ENCODE measurements at places on chromosomes 13 and 19.
A peak's percentile ranks its signal among the peaks of the same experiment; 100 is the strongest.

- peak; percentile 65 for DNase-seq
These were observed 60.5 kb downstream of the MAP4K1 start for GRCh38 chr19:38557205-38557799.

DNA sequence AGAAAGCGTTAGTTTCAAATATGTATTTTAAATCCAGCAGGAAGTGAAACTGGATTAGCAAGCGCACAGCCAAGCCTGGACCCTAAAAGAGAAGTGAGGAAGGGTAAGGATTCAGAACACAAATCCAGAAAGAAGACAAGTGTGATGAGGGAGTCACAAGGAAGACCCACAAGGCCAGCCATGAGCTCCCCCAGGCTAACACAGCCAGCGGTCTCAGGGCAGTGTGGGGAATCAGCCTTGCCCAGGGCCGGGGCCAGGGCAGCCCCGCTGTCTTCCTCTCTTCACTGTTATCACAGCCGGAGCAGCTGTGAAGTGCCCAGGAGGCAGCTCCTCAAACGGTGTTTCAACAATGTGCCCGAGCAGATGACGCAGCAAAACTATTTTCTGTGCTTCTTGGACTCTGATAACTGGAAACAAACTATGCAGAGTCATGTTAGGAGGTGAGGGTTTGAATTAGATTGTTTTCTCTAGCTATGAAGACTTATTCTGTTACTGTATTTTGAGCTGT, 12.2 kb upstream of the CDC16 start:
- DNase-seq: no peak

DNA sequence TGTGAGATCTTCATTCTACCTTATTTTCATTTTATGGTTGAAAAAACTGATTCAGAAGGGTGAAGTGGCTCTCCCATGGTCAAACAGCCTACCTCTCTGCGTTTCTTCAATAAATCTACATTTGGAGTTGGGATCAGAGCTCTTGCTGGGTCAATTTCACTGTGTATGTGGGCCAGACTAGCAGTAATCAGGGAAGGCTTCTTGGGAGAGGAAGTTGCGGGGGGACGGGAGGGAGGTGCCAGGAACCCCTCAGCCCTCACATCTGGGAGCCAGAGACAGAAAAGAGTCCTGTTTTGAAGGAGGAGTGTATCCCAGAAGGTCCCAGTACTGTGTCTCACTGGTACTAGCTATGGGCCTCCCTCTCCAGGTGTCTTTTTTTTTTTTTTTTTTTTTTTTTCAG, 934 bp downstream of the KXD1 start:
- no peak for DNase-seq

- DNase-seq: no peak
These were observed 59.3 kb downstream of the ATP11A start for GRCh38 chr13:112748947-112749735.
